ENCODE measurements at places on chromosomes 12 and 14.

- no peak for DNase-seq
Observed at GRCh38 chr14:68268719-68269118, 449.1 kb downstream of the RAD51B start.

DNA sequence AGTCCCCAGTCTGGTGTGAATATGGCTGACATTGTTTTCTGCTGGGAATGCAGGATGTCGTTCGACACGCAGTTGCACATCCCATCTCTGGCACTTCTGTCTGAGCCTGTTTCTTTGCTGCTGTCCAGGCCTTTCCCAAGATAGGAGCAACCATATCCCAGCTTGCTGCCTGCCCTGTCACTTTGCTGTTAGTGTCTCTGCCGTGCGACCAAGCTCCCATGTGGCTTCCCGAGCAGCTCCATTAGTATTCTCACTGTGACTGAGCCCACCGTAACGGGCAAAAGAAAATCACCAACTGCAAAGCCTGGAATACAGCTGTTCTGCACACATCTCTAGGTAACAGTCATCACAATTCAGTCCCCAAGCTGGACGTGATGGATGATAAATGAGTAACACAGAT, 66.0 kb upstream of the CPSF6 start:
- DNase-seq: no peak

- no peak for DNase-seq
Observed at GRCh38 chr14:27587103-27587502, 989.3 kb upstream of the NOVA1 start.

- DNase-seq: no peak
Observed at GRCh38 chr14:56995010-56995409, 184.7 kb upstream of the OTX2 start.

GRCh38 chr12:105698075-105698474, 367.6 kb downstream of the C12orf75 start:
- DNase-seq: no peak

GRCh38 chr12:53713516-53713915, 13.7 kb downstream of the CALCOCO1 start:
- no peak for DNase-seq

GRCh38 chr12:20486233-20486632, 117.9 kb downstream of the PDE3A start:
- DNase-seq: peak; percentile 39

DNA sequence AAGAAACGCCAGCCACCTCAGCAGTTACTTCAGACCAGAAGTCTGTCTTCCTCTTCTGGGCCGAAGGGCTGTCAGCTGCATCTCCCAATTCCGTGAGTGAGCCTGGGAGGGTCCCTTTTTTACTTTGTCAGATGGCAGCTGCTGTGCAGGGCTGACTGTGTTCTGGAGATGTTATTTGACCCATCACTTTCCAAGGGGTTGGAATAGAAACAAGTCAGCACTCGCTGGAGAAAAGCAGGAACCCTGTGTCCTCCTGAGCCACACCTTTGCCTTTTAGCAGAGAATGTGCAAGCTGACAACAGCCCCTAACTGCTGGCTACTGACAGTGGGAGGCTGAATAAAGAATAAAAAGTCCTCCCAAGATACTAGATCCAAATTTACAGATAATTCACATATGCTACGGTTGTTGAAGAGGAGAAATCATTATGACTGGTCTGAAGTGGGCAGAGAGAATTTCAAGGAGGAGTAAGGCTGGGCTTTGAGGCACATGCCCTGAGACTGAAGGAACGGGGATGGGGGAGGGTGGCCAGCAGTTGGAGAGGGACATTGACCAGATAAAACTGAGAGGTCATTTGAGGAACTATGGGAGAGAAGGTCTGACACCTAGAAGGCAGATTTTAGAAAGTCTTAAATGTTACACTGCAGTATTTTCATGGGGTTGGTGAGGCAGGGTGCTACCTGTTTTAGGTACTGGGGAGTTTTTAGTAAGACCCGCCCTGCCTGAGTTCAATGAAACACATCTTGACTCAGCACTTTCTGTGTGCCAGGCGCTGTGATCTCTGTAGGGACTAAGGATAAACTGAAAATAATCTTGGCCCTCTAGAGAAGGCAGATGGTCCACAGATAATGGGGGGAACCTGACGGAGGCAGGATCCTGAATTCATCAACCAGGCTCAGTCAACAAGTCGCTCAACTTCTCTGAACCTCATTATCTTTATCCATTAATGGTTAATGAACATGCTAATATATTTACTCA, 27.4 kb downstream of the FAM234B start:
- DNase-seq: no peak

DNA sequence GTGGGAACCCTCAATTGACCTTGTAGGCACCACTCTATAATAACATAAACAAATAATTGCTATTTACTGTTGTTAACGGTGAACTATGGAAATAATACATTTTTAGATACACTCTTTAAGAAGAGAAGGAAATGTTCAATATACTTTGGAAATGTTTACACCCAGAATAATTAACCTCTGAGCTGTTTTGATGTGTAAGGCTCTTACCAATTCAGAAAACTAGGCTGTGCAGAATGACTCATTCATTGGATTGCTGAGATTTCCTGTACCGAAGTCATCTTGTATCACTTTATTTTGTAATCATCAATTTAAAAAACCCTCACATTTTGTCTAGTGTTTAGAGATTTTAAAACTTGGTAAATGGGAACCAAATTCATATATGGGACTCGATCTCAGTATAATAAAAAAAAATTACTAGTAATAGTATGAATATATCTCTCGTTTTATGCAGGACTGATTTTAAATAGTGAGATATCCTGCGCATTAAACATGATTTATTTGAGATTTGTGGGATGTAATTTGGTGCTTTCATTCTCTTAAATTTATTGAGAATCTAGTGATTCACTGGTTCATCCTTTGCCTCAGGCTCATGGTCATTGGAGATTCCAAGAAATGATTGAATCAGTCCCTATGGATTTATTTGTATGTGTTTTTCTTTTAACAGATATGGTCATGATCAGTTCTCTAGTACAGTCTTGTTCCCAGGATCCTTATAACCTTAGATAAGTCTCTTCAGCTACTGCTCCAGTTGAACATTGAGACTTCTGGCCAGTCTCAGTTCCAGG, 3.9 kb downstream of the SAMD4A start:
- DNase-seq: peak; percentile 88

DNA sequence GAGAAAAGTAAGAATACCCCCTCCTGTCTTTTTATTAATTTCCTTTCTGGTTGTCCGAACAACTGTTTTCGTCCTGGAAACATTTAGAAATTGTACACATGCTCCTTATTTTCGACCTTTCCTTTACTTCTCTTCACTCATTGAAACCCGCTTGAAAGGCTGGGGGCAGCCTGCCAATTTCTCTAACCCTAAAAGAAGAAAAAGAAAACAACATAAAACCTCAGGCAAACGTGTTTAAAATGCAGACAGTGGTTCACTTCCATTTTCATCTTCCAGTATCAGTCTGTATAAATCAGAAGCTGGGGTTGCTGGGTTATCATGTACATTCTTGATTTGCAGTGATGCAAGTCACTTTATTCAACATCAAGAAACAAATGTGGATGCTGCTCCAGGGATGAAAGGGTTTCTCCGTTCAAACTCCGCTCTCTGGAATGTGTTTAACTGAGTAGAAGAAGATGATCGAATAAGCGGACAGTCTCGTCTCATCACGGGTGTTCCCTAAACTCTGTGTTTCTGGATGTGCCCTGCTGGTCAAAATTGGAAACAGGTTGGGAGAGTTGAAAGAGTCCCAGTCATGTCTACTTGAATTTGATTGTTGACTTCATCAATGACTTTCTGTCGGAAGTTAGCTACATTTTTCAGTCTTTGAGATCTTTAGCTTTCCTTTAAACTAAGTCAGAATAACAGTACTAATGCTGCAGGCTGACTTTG, 1042.2 kb downstream of the BCL11B start:
- DNase-seq: no peak

- peak; percentile 93 for DNase-seq
Observed at GRCh38 chr12:59736786-59737185, 141.0 kb downstream of the SLC16A7 start.

DNA sequence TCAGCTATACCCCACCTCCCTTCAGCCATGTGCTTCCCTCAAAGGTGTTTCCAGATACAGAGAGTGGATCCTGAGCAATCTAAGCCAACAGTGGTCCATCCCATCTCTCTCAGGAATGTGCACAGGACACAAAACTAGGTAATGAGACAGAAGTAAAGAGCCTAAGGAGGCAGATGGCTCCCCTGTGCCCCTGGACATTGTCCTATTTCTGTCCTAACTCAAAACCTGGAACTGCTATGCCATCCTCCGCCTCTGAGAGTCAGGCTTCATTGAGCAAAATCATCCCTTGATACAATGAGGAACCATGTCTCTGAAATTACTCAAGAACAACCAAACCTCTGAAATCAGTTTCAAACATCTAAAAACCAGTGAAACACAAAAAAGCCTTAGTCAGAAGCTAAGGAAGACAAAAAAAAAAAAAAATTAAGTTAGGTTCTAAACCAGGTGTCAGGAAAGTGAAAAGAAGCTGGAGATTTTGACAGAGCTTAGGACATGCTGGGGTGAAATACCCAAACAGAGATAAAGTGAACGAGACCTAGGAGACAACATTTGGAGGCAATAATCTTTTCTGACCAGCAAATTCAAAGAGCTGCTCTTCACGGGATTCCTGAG, 200.3 kb upstream of the PLEKHG7 start:
- DNase-seq: no peak

DNA sequence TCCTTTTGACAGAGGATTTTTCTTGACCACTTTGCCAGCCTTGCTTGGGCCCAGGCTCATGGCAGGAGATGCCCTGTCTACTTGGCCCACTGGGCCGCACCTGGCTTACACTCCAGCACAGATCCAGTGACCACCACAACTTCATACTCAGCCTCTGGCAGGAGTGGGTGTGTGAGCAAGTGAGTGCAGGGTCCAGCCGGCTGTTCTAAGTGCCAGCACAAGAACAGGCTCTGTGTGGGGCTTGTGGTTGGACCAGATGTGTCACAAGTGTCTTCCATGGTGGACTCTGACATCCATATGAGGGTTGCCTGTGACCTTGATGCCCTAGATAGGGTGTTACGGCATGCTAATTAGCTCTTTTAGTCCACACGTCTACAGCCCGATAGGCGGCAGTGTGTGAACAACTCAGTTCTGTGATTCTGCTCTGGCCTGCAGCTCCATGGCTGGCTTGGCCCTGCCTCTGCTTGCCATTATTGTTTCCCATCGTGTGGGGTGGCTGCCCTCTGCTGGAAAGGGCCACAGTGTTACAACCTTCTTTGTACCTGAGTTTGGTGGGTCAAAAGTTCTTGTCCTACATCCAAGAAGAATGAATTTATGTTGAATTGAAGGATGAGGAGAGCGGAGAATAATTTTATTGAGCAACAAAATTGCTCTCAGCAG, 1089.1 kb downstream of the SLC6A15 start:
- peak; percentile 14 for DNase-seq

All from EL (cell line).